Activated CD4-positive, alpha-beta T cell treated with anti-CD3 and anti-CD28 coated beads, Interleukin-2, Interleukin-6, amounts not matched to agents 100 ng/mL and 50 ng/mL, durations not matched to agents 16 hours and 8 hours (primary cell): ENCODE measurements at places on chromosomes 2 and 18.

DNA sequence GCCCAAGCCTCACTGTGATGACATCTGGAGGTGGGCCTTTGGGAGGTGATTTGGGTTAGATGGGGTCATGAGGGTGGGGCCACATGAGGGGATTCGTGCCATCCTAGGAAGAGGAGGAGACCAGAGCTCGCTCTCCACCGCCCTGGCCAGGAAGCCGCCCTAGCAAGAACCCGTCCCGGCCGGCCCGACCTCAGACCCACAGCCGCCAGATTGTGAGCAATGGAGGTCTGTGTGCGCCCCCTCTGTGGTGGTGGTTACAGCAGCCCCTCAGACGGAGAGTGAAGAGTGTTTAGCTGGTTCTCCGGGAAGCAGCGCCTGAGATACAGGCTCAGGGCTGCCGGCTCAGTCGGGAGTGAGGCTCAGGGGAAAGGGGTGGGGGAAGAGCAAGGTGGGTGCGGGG, 83.3 kb downstream of the RTP5 start:
- no peak for DNase-seq

- DNase-seq = no peak
These were observed 24.2 kb upstream of the MTCL1 start for GRCh38 chr18:8681196-8681595.

- no peak for DNase-seq
These were observed 16.4 kb downstream of the LRRFIP1 start for GRCh38 chr2:237643582-237644380.

GRCh38 chr2:67649331-67650261, 252.5 kb downstream of the ETAA1 start:
- DNase-seq = no peak

GRCh38 chr2:191691016-191691735, 13.2 kb downstream of the NABP1 start:
- DNase-seq = peak; percentile 73

DNA sequence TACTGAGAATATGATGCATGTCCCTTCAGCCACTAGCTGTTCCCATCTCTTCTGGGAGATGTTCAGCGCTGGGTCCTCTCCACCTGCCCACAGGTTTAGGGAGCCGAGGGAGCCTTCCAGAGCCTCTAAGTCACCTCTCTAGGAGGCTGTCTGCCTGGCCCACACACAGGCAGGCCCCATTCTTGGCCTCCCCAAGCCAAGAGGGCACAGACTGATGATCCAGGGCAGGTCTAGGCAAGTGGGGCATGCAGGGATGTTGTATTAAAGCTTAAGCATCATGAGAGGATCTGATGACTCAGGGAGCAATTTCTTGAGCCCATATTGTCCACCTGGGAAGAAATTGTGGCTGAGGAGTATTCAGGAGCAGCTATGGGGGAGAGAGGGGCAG, 19.9 kb downstream of the TMSB10 start:
- no peak for DNase-seq

- peak; percentile 37 for DNase-seq
These were observed at the start of gene SH3BP4 for GRCh38 chr2:234951664-234952269. Gene SH3BP4 (plus strand): TSS chr2:234952017. CDS start chr2:235035003, 82,986 bp downstream.

DNA sequence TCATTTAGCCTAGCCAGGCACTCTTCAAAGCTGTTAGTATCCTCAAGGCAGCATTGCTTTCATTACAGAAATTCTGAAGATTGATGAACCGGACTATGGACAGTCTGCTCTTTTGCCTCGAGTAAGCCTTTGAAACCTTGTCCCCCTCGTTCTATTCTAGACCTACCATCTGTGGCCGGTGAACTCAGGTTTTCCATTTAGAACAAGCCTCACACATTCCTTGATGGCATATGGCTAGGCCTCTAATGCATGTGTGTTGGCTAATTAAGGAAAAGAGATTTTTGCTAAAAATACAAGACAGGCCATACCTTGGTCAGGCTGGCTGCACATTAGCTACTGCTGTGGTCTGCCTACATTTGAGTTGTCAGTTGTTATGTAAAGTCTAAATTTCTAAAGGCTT, 111.8 kb downstream of the CERS6 start:
- no peak for DNase-seq

DNA sequence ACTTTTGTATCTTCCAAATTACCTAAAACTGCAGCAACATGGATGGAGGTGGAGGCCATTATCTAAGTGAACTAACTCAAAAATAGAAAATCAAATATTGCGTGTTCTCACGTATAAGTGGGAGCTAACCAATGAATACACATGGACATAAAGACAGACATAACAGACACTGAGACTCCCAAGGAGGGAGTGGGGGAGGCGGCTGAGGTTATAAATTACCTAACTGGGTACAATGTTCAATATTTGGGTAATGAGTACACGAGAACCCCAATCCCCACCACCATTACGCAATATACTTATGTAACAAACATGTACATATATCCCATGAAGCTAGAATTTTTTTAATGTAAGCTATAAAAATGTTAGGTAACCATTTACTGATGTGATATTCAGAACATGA, 119.8 kb downstream of the RTTN start:
- no peak for DNase-seq

DNA sequence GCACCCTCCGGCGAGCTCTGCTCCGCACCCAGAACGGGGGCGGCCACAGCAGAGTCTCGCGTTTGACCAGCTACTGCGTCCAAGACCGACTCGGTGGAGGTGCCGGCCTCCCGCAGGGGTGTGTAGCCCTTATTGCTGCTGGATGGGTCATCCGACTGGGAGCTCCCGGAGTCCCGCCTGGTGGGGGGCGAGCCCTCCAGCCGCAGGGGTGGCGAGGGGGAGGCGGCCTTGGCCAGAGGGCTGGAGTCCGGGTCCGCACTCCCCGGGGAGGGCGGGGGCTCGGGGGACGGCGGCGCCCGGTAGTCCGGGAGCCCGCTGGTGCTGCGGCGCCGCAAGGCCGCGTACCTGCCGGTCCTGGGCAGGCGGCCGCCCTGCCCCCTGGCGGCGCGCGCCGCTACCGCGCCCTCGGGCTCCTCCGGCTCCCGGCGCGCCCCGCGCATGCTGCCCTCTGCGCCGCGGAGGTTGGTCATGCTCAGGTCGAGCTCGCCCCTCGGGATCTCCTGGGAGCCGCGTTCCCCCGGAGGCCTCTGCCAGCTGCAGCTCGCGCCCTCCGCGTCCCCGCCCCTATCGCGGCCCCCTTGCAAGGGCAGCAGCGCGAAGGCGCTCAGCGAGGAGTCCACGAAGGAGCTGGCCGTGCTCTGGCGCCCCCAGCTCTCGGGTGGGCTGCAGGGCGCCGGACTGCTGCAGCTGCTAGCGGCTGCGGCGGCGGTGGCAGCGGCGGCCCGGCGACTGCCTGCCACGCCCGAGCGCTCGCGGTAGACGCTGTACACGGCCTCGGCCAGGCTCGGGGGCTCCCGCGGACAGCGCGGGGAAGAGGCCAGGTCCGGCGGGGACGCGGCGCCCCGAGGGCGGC, 4.8 kb downstream of the TMEM200C start:
- DNase-seq = peak; percentile 57

DNA sequence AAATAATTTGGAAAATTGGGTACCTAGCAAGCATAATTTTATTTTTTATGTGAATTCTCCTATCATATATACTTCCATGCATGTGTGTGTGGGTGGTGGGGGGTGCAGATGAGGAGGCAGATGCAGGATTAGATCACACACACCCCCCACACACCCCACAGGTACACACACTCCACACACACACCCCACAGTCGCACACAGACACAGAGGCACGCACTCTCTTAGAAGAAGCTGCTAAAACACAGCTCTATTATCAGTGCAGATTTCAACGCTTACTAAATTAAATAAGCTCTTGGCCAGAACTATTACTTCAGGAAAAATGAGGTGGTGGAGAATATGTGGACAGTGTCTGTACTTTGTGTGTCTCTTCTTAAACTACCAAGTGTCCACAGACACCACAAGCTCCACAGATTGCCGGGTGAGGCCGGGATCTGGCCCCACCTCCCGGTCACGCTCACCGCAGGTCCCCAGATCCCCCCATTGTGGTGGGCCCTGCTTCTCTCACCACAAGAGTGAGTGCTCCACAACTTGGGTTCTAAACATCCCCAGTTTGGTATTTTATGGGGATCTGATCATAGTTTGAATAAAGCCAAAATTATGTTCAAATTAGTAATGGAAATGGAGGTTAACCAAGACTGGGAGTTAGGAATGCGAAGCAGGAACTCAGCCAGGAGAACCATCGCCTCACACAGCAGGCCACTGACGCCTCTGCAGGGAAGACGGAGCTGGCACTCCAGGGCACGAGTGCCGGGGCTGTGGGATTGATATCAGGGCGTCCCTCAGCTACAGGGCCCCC, 102.1 kb downstream of the PXDN start:
- DNase-seq = no peak

- no peak for DNase-seq
These were observed 86.7 kb upstream of the MAP4K4 start for GRCh38 chr2:101610750-101611315.

DNA sequence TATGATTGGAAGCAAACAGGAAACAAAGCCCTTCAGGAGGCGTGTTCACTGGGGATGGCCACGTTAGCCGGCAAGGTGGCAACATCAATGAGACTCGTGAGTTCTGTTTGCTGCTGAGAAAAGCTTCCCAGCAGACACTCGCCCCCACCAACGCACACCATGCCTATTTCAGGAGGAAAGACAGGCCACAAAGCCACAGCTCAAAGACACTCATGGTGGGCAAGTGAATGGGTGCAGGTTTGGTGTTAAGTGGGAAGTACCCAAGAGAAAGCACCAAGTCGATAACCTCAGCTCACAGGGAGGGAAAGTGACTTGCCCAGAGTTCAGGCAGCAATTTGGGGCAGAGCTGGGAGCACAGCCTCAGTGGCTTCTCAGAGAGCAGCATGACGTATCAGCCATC, 10.5 kb upstream of the MTERF4 start:
- no peak for DNase-seq

DNA sequence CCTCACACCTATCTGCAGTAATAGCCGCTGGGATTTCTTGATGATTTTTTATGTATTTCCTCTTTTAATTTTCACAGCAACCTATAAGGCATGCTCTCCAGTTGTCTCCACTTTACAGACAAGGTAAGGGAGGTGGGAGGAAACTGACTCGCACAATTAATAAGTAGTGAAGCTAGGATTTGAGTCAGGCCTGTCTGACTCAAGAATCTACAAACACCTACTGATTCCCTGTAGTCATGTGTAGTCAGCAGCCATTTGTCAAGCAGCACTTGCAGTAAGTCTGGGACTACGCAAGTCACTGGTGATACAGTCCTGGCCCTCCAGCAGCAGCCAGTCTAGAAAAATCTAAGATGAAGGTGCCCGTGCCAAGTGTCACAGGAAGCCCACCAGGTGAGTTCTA, 193.6 kb upstream of the PKDCC start:
- peak; percentile 9 for DNase-seq
